Left ventricle myocardium inferior (tissue), 1 donor: ENCODE measurements at places on chromosomes 7 and 10.

DNA sequence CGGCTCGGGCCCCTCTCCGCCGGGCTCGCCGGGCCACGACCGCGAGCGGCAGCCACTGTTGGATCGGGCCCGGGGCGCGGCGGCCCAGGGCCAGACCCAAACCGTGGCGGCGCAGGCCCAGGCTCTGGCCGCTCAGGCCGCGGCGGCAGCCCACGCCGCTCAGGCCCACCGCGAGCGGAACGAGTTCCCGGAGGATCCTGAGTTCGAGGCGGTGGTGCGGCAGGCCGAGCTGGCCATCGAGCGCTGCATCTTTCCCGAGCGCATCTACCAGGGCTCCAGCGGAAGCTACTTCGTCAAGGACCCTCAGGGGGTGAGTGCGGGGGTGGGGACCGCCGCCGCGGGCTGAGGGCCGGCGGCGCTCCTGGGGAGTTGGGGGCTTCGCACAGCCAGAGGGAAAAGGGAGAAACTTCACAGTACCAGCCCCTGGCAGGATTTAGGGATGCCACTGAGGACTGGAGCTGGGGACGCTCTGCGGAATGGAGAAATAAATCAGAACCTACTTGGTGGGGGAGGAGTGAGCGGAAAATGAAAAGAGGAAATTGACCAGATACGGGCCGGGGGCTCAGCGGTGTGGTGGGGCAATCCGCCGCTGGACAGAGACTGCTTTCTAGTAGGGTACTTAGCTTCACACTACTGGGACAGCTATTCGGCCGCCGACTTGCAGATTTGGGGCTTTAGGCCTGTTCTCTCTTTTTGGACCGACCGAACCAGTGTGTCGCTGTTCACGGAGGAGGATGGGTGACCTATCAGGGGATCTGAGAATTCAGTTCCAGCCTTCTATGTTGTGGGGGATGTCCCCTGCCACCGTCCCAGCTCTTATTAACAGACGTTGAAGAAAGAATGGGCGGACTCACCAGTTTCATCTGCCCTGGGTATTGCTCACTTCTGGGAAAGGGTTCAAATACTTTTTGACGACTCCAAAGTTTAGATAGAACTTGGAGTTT, 669 bp downstream of the PI4K2A start:
- DNase-seq = peak; percentile 24
- peak overlapping the region; percentile 88 for H3K4me3 ChIP-seq
- H3K27ac ChIP-seq = peak overlapping the region; percentile 85
- H3K27me3 ChIP-seq = no peaks in the 10 kb centered on the region
- H3K4me1 ChIP-seq = peaks cover 21% of the 10 kb centered on the region

GRCh38 chr10:11880151-11881029, 57.2 kb downstream of the PROSER2 start:
- no peaks in the 10 kb centered on the region for H3K27me3 ChIP-seq
- no peaks in the 10 kb centered on the region for H3K36me3 ChIP-seq
- no peak for DNase-seq

- no peak overlapping the region for H3K27ac ChIP-seq
- H3K4me3 ChIP-seq = no peak overlapping the region
- H3K27me3 ChIP-seq = no peaks in the 10 kb centered on the region
- DNase-seq = no peak
Measured at GRCh38 chr7:36057323-36057722, 95.7 kb upstream of the EEPD1 start.

GRCh38 chr7:133009426-133010252, 72.3 kb downstream of the CHCHD3 start:
- no peak overlapping the region for H3K4me3 ChIP-seq
- H3K4me1 ChIP-seq = peaks cover 22% of the 10 kb centered on the region
- H3K36me3 ChIP-seq = no peaks in the 10 kb centered on the region

- DNase-seq = no peak
- no peak overlapping the region for H3K27ac ChIP-seq
- H3K4me3 ChIP-seq = no peak overlapping the region
- H3K36me3 ChIP-seq = no peaks in the 10 kb centered on the region
- H3K4me1 ChIP-seq = peaks cover 18% of the 10 kb centered on the region
Measured at GRCh38 chr10:118568327-118568848, 27.1 kb downstream of the PRLHR start.

DNA sequence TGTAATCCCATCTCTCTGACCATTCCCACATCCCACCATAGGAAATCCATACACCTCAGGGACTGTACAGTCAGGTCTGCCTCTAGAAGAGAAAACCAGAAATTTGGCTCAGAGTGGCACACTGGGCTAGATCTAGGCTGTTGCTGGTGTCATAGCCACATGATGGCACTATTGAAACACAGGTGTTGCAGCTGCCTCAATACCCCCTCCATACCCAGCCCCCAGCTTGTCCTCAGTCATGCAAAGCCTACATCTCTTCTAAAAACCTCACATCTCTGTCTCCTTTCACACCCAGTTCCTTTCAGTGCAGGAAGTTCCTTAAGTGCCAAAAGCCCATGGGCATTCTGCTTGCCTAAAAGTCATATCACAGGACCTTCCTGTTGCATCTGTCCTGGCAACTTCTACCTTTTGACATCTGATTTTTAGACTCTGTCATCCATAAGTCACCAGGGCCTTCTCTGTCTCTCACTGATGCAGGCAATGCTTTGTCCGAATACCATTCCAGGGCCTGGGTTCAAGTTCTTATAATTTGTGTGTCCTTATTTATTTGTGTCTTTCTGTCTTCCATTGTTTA, 27.0 kb upstream of the HIBADH start:
- H3K36me3 ChIP-seq = no peaks in the 10 kb centered on the region
- H3K4me3 ChIP-seq = no peak overlapping the region
- no peak overlapping the region for H3K27ac ChIP-seq
- H3K27me3 ChIP-seq = no peaks in the 10 kb centered on the region
- DNase-seq = no peak
- H3K4me1 ChIP-seq = no peaks in the 10 kb centered on the region

DNA sequence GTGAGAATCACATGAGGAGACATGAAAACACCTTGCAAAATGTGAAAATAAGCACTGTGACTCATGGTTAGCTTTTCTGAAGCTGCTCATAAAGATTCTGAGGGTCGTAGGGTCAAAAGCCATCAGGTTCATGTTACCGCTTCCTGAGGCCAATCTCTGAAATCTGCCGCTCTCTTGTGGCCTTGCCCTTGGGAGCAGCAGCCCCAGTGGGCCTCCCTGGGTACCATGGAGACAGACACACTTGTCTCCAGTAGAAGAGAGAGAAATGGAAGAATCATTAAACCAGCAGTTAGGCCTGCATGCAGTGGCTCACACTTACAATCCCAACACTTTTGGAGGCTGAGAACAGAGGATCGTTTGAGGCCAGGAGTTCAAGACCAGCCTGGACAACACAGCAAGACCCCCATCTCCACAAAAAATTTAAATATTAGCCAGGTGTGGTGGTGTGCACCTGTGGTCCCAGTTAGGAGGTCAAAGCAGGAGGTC, 42.8 kb downstream of the NIPSNAP2 start:
- H3K27me3 ChIP-seq = no peaks in the 10 kb centered on the region
- peaks cover 7% of the 10 kb centered on the region for H3K4me1 ChIP-seq
- no peak for DNase-seq
- no peak overlapping the region for H3K27ac ChIP-seq
- H3K36me3 ChIP-seq = peaks cover 4% of the 10 kb centered on the region

DNA sequence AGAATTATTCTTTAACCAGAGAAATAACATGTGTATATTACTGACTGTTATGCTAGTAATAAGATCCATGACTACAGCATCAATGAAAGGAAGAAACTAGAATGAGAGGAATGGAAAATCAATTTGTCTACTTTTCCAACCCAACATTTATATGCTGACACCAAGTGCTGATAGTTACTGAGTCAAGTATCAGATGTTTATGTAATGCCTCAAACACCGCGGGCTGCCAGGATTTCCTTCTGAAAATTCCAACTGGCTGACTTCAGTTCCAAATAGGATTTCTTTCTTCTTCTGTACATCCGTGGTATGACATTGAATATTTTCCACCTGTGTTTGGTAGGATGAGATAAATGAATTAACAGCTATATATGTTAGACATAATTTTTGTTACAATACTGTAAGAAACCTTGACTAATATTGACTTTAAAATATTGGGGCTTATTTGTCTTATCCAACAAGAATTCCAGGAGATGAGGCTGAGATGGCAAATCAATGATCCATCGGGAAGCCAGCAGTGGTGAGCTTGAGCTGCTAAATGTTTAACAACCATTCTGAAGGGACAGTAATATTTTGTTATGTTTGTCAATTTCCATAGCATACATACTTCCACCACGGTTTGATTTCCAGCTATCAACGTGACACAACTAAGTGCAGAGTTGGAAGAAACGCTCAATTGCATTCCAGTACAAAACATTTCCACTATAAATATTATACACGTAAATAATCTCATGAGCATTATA, 435.2 kb upstream of the AUTS2 start:
- peaks cover 5% of the 10 kb centered on the region for H3K27me3 ChIP-seq
- DNase-seq = no peak

GRCh38 chr10:56605051-56605450, 244.0 kb upstream of the ZWINT start:
- H3K4me1 ChIP-seq = no peaks in the 10 kb centered on the region
- H3K27me3 ChIP-seq = no peaks in the 10 kb centered on the region
- no peaks in the 10 kb centered on the region for H3K36me3 ChIP-seq

- H3K4me3 ChIP-seq = no peak overlapping the region
- DNase-seq = no peak
- H3K27ac ChIP-seq = no peak overlapping the region
- H3K27me3 ChIP-seq = no peaks in the 10 kb centered on the region
- H3K4me1 ChIP-seq = no peaks in the 10 kb centered on the region
- no peaks in the 10 kb centered on the region for H3K36me3 ChIP-seq
Measured at GRCh38 chr7:10708447-10708846, 265.2 kb upstream of the PHF14 start.

DNA sequence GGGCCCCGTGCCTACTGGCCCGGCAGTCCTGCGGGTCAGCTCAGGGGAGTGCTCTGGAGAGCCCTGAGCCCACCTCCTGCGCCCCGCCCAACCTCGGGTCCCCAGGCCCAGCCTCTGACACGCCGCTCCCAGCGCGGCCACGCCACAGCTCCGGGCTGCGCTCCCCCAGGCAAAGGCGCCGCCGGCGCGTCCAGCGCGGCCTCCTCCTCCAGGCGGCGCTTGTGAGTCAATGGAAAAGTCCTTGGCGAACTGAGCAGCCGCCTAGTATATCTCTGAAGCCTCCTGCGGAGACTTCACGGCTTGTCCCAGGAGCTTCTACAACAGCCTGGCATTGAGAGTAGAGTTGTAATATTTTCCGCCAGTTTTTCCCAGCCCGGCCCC, 29.5 kb upstream of the BMS1 start:
- H3K36me3 ChIP-seq = no peaks in the 10 kb centered on the region
- H3K4me3 ChIP-seq = peak overlapping the region; percentile 72
- H3K4me1 ChIP-seq = peaks cover 35% of the 10 kb centered on the region
- H3K27ac ChIP-seq = no peak overlapping the region
- H3K27me3 ChIP-seq = peaks cover 88% of the 10 kb centered on the region

DNA sequence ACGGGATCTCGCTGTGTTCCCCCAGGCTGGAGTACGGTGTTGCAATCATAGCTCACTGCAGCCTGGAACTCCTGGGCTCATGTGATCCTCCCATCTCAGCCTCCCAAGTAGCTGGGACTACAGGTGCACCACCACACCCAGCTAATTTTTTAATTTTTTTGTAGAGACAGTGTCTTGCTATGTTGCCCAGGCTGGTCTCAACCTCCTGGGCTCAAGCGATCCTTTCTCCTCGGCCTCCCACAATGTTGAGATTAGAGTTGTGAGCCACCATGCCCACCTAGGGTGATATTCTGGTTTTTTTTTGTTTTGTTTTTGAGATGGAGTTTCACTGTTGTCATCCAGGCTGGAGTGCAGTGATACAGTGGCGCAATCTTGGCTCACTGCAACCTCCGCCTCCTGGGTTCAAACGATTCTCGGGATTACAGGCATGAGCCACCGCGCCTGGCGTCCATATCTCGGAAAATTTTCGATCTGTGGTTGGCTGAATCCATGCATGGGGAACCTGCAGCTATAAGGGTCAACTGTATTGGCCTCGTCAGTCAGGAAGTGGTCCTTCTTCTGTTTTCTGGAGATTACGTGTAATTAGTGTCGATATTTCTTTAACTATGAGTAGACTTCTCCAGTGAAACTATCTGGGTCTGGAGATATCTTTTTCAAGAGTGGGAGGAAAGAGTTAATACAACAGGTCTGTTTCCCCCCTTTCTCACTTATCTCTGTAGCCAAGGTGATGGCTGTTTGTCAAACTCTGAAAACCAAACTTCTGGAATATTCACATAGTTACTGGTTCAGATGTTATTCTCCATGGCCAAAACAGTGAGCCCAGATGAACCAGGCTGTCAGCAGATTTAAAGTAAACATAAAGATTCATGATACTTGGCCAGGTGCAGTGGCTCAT, 21.0 kb upstream of the FIS1 start:
- peaks cover 8% of the 10 kb centered on the region for H3K4me1 ChIP-seq
- no peak for DNase-seq
- peaks cover 20% of the 10 kb centered on the region for H3K27me3 ChIP-seq
- no peak overlapping the region for H3K4me3 ChIP-seq
- no peak overlapping the region for H3K27ac ChIP-seq

GRCh38 chr7:155198901-155199845, 98.5 kb upstream of the INSIG1 start:
- no peak overlapping the region for H3K4me3 ChIP-seq
- H3K27me3 ChIP-seq = peaks cover 23% of the 10 kb centered on the region
- H3K36me3 ChIP-seq = no peaks in the 10 kb centered on the region
- no peak overlapping the region for H3K27ac ChIP-seq

DNA sequence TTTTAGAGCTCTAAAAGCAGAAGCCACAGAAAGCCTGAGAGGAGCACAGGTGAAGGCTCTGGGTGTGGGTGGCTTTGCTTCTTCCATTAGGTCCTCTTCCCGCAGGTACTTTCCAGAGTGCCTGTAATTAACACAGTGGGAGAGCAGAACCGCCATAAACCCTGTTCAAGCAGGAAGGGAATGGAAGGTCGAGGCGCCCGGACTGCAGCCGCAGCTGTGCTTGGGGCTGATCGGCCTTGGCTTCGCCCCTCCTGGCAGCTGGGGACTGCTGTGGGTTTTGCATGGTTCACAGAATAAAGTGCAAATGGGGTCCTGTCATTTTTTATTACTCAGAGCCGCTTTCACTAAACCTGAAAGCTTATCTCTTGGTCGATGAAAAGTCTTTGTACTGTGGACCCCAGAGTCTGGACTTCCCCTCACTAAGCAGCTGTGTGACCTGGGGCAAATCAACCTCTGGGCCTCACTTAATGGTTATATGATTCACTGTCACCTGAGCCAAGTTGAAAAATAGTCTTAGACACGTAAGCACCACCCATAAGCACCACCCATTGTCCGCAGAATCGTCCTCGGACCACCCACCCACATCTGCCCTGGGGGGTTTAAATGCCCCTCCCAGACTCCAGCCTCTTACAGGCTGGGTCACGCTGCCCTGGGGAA, 100.9 kb downstream of the XRCC2 start:
- H3K36me3 ChIP-seq = no peaks in the 10 kb centered on the region
- H3K4me3 ChIP-seq = no peak overlapping the region
- H3K27me3 ChIP-seq = peaks cover 8% of the 10 kb centered on the region
- H3K4me1 ChIP-seq = no peaks in the 10 kb centered on the region
- H3K27ac ChIP-seq = no peak overlapping the region

- H3K27me3 ChIP-seq = no peaks in the 10 kb centered on the region
- H3K36me3 ChIP-seq = no peaks in the 10 kb centered on the region
- DNase-seq = no peak
- peak overlapping the region; percentile 98 for H3K27ac ChIP-seq
- H3K4me3 ChIP-seq = peak overlapping the region; percentile 76
Measured at GRCh38 chr10:17201794-17202116, 283 bp upstream of the TRDMT1 start.

- no peak for DNase-seq
- no peaks in the 10 kb centered on the region for H3K36me3 ChIP-seq
- H3K27me3 ChIP-seq = peaks cover 14% of the 10 kb centered on the region
- H3K4me1 ChIP-seq = no peaks in the 10 kb centered on the region
- H3K4me3 ChIP-seq = no peak overlapping the region
- H3K27ac ChIP-seq = no peak overlapping the region
Measured at GRCh38 chr10:106981452-106982075, 182.9 kb downstream of the SORCS1 start.
